Cerebellum (tissue), 4 donors: ENCODE measurements at places on chromosomes 16 and 17. TPM values are rescaled to one million over a fixed set of nuclear protein-coding genes. Genes with fewer than 3 reads are reported as not detected.

NPEPPS gene
- total RNA-seq = 199 TPM

GRCh38 chr17:70276906-70277305 is 107.6 kb downstream of the KCNJ2 start:
- DNase-seq = no peak

TSR1 gene
- total RNA-seq = 26.0 TPM

GRCh38 chr16:23941963-23942564 is 106.3 kb downstream of the PRKCB start:
- no peak for DNase-seq

TERB1 gene
- total RNA-seq = not detected

- DNase-seq = no peak
Observed at GRCh38 chr16:66443269-66443652, 16.2 kb downstream of the BEAN1 start.
